ENCODE measurements at places on chromosomes 16 and 17. TPM values are rescaled to one million over a fixed set of nuclear protein-coding genes. Genes with fewer than 3 reads are reported as not detected.

DNA sequence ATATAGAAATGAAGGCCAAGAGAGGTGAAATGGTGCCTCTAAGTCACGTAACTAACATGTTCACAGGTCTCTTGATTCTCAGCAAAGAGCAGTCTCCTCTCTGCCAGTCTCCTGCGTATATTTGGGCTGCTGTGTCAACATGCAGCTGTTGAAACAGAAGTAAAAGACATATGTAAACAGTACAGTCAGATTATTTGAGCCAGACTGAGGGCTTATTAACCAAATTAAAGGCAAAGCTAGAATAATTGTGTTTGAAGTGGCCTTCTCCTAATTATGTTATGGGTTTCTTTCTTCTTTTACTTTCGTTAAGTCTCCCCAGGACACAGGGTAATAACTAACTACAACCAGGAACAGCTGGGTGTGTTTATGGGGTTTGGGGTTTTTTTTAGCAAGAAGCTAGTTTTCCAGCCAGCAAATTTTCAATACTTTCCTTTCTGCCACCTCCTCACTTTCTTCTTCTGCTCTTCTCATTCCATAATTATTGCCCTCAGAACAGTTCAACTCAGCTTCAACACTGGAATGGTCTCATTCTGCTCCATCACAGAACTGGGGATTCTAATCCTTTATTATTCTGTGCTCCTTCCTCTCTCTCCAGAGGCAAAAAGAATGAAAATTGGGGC lies 18.4 kb downstream of the G6PC1 start:
- DNase-seq, result no peak

DNA sequence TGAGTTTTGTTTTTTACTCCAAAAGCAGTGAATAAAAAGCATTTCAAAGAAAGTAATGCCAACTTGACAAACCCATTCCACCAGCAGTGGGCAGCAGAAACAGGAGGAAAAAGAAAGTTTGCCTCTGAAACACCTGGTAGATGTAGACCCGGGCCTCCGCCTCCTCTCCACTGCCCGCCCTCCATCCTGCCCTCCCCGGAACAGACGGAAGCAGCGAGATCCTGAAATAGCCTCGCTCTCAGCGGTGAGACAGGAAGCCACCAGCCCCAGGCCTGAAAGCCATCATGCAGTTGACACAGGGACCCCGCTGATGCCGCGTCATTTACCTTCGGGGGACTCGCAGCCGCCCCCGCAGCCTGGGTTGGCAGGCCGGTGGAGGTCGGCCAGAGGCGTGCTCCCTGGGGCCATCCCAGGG lies 67.8 kb downstream of the C16orf78 start:
- peak; percentile 49 for DNase-seq

DNA sequence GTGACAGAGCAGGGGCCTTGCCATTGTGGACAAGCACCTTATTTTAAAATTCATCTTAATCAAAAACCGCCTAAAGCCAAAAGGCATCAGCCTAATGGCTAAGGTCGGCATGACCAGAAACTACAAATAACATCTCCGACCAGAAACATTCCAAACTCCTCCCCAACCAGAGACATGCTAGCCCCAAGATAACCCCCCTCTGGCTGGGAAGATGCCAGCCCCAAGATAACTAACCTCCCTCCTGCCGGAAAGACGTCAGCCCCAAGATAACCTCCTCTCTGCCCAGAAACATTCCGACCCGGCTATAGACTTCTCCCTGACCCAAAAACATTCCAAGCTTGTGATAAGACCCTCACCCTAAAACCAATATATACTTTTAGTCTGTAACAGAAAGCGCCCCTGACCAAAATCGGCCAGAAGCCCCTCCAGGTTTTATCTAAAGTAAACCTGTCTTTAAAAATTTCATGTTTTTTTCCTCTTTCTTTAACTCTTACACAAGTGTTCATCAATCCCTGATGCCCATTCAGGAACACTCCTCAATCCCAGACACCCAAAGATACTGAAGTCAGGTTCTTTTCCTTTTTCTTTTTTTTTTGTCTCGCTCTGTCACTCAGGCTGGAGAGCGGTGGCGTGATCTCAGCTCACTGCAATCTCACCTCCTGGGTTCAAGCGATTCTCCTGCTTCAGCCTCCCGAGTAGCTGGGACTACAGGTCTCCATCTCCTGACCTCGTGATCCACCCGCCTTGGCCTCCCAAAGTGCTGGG lies 32.7 kb downstream of the TLE7 start:
- DNase-seq, result no peak

DNA sequence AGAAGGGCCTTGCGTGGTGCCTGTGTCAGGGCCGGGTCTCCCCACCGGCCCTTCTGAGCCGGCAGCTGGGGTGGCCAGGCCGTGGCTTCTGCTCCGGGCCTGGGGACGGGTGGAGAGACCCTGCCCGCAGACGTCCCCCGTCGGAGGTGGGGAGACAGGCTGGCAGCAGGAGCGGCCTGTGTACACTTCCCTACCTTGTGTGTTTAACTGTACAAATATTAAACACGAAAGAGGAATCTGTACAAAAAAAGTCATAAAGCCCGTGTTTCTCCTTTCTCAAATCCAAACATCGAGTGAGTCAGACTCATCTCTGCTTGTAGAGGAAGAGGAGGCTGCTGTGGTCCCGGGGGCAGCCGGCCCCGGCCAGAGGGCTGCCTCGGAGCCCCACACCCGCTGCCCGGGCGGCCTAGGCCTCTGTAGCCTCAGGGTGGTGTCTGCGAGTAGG lies 2.0 kb downstream of the CACNA1H start:
- DNase-seq, result no peak

DNA sequence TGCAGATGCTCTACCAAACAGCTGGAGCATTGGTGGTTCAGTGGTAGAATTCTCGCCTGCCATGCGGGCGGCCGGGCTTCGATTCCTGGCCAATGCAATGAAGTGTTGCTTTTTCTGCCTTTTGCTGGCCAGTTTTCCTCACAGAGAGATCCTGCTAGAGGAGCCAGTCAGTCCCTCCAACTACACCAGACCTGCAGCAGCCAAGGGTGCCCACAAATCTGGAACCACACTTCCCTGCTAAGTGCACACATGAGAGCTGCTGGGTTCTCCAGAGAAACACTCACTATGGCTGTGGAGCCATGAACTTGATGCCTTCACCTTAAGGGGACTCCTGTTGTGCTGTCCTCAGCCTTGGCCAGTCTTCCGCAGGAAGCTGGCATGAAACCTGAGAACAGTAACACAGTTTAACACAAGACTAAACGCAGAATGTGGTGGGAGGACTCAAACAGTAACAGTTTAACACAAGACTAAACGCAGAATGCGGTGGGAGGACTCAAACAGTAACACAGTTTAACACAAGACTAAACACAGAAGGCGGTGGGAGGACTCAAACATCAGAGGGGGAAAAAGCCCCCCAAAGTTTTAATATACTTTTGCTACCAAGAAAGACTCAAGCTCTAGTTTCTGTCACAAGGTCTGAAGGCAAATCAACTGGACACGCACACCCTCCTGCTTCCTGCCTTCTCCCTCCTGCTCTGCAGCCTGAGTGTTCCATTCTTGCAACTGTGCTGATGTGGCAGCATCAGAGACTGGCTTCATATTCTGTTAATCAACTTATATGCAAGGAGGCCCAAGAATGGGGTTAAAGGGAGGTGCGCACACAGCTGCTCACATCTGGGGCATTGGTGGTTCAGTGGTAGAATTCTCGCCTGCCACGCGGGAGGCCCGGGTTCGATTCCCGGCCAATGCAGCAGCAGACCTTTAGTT lies 12.0 kb downstream of the VAC14 start:
- peak; percentile 50 for DNase-seq

DNA sequence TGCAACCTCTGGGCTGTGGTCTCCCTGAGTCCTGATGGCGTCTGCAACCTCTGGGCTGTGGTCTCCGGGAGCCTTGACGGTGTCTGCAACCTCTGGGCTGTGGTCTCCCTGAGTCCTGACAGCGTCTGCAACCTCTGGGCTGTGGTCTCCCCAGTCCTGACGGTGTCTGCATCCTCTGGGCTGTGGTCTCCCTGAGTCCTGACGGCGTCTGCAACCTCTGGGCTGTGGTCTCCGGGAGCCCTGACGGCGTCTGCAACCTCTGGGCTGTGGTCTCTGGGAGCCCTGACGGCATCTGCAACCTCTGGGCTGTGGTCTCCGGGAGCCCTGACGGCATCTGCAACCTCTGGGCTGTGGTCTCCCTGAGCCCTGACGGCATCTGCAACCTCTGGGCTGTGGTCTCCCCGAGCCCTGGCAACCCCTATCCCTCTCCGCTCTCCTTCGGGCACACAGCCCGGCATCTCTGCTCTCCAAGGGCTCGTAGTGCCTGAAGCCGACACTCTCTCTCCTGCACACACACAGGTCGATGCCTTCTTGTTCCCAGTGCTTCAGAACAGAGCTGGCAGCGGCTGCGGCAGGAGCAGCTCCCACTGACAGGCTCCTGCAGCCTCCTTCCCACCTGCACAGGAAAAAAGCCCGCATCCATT lies 45.6 kb downstream of the METRNL start:
- no peak for DNase-seq

DNA sequence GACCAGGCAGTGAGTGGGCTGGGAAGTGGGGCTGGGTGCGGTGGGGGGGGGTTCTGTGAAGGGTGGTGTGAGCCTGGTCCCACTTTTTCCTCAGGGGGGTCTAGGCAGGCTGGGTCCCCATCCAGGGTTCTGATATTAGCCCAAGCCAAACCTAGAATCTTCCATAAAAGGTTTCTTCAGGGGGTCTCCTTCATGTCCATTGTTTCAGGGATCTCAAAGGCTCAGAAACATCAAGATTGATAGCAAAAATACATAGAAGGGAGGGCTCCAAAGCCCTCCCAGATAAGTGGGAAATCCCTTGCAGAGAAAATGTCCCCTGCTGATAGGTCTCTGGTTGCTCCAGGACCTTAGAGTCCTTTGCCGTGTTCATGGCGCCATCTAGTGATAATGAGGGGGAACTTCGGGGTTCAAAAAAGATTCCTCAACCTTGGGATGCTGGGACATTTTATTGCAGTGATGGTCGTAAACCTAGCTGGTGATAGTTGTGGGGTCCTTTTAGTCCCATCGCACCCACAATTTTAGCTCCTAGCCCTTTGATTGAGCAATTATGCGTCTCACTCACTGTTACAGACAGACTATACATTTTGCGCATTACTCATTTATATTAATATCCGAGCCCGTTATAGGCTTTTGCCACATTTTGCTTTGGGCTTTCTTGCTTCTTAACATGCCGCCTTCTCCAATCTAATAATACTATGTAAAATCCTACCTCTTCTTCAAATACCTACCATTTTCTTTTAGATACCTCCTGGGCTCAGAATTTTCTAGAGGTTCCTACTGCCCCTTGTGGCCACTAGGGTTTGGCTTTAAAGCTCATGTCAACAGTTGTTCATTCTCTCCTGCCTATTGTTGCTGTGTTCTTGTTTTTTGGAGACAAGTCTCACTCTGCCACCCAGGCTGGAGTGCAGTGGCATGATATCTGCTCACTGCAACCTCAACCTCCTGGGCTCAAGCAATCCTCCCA lies 35.1 kb downstream of the IGF2BP1 start:
- DNase-seq, result peak; percentile 46

DNA sequence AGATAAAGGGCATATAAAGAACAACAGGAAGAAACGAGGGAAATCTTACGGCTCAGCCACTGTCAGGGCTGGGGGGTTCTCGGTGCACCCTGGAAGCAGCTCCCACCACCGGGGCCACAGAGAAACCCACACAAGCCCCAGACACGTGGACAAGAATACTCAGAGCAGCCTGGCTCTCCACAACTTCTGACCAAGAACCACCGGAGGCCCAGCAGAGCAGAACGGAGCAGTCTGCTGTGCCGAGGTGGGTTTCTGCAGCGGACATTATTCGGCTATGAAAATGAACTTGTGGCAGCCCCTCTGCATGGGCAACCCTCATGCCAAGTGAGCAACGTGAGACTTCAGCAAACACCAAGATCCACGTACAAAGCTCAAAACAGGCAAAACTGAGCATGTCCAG lies 6.8 kb downstream of the DNASE1 start:
- no peak for DNase-seq

DNA sequence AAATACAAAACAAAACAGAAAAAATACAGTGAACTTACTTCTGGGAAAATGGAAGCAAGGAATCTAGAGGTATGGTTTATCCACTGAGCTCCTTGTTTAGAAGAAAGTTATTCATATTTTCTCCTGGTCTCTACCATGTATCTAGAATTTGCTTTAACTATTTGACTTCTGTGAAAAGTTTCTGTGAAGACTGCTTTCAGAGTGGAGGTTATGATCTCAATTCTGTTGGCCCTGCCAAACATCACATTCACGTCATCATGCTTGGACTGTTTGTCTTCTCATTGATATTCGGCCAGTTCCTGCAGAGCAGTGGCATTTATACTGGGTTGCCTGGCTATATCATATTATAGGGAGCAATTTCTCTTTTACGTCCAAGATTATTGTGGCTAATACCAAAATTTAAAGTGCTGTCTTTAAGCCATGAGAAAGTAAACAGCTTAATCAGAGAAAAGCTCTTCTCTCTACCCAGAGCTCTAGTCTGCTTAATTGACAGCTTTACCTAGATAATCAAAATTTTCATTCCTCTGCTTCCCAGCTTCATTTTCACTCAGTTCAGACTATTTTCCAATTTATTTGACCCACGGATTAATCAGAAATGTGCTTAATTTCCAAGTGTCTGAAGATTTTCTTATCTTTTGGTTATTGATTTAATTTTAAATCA lies at the start of gene ABCA8:
TSS of gene ABCA8 (minus strand) at position 212 of the 661 bp plus-strand sequence. CDS start 13,358 bp downstream, outside the sequence.
- no peak for DNase-seq

DNA sequence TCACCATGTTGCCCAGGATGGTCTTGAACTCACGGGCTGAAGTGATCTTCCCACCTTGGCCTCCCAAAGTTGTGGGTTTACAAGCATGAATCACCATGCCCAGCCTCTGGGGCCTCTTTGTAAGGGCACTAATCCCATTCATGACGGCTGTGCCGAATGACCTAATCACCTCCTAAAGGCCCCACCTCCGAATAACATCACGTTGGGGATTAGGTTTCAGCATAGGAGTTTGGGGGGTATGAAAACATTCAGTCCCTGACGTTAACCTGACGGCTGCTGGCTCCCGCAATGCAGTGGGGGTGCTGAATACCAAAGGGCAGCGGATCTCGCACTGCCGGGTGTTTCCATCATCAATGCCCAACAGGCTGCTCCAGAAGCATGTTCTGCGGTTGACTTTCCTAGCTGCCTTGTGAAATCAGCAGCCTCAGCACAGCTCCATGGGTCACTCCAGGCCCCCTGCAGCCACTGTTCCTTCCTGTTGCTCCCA lies 120.8 kb upstream of the SEC14L1 start:
- DNase-seq, result no peak

- no peak for DNase-seq
Measured at GRCh38 chr16:76199681-76200220, 77.5 kb upstream of the CNTNAP4 start.

DNA sequence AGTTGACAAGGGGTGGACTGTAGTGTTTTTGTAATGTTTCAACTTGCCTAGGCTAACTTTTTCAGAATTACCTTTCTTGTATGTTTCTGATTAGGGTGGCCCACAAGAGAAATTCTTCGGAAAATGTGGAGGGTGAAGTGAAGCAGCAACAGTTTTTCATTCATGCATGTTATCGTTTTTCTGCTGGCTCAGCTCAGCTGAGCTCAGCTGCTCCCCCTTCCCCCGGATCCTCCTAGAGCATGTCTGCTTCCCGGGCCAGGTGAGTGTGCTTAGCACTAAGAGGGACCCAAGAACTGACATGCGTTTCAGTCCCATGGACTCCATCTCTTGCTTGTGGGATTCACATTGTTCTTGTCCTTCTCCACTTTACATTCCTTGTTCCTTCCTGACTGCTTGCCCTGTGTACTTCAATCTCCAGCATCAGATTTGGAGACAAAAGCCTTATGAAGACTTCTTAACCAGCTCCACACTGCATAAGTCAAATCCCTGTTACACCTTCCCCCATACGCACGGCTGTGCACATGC lies 33.6 kb downstream of the SCPEP1 start:
- DNase-seq, result no peak

The IL17C gene
- not detected for total RNA-seq

The HSD11B2 gene
- total RNA-seq, result 29.1 TPM

The CMTM3 gene
- 19.2 TPM for total RNA-seq

The PRAC1 gene
- total RNA-seq, result not detected

The PERCC1 gene
- total RNA-seq, result not detected

The ZNF771 gene
- total RNA-seq, result 21.9 TPM
